Activated T-cell treated with anti-CD3 and anti-CD28 coated beads for 1 hour (primary cell): ENCODE measurements at places on chromosomes 16 and 17.
A peak's percentile ranks its signal among the peaks of the same experiment; 100 is the strongest.

GRCh38 chr16:58913456-58913855 is 179.3 kb upstream of the GOT2 start:
- DNase-seq: no peak

DNA sequence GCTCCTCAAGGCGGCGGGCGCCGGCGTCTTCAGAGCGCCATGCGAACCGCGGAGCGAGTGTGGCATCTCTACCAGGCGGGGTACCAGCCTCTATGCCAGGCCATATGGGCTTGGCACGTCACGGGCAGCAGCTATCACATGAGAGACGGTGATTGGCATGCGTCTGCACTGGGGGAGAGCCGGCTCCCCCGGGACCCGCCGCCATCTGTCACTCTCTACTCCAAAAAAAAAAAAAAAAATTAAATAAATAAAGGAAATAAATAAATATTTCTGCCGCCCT is at the start of gene NEUROD2:
Gene NEUROD2 (minus strand): TSS at position 70 of the 280 bp plus-strand sequence. CDS start 1,321 bp downstream, outside the sequence.
- no peak for DNase-seq

DNA sequence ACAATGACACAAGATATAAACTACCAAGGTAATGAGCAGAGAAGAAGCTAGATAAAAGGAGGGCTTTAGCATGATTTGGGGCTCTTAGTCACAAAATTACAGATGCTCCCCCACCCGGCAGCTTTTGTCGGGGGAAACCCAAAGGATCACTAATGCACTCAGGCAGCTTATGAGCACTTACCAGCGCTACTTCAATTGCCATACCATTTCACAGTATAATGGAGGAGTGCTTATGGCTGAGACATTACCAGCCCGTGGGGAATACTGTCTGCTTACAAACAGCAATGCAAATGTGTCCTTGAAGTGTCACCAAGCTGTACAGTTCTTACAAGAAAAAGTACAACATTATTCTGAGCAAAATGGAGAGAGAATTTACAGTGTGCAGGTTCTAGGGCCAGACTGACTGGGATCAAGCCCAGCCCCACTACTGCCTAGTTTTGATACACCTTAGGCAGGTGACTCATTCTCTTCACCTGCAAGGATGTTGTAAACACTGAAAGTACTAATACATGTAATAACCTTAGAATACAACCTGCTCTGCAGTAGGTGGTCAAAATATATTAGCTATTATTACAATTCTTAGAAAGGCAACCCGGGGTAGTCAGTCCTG is 16.3 kb downstream of the ANKFY1 start:
- no peak for DNase-seq

DNA sequence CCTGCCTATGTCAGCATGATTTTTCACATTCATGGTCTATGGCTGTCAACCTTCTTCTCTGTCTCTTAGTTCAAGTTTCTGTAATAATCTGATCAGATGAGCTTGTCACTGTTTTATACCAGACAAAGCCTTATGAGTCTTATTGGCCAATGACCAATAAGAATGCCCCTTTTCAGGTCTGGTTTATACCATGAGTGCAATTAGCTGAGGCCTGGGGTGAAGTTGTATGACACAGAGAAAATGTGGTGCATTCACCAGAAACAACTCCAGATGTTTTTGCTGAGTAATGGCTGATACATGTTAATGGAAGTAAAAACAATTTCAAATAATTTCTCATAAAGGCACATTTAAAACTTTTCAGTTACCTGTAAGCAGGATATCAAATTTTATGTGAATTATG is 218.6 kb upstream of the CDH8 start:
- DNase-seq: no peak

DNA sequence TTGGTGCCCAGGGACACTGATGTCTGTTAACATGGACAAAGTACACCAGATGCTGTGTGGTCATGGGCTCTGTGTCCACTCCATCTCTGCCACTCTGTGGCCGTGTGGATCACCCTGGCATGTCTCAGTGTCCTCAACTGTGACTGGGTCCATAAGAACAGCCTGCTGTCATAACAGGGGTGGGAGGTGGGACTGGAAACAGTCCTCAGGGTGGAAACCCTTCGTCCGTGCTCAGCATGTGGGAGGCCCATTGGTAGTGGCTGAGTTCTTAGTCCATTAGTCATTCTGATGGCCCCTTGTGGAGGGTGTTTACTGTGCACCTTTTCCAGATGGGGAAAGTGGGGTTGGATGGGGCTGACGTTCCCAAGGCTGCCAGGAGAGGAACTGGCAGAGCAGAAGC is 12.8 kb downstream of the FLYWCH2 start:
- DNase-seq: no peak

DNA sequence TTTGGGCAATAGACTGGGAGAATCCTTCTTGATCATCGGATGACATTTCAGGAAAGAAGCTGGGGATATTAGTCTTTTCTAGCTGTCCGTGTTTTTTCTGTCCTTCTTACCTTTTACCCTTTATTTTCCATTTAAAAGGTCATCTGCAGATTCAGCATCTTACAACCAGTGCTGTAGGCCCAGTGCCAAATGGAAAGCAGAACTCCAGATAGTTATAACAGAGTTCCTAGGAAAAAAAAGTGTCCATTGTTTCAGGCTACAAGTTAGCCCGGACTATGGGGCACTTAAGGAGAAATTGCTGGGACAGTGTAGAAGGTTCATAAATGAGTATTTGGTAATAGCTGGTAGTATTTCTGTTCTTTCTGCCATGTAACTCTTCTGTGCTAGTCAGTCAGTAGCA is 28.4 kb downstream of the LDHD start:
- no peak for DNase-seq

DNA sequence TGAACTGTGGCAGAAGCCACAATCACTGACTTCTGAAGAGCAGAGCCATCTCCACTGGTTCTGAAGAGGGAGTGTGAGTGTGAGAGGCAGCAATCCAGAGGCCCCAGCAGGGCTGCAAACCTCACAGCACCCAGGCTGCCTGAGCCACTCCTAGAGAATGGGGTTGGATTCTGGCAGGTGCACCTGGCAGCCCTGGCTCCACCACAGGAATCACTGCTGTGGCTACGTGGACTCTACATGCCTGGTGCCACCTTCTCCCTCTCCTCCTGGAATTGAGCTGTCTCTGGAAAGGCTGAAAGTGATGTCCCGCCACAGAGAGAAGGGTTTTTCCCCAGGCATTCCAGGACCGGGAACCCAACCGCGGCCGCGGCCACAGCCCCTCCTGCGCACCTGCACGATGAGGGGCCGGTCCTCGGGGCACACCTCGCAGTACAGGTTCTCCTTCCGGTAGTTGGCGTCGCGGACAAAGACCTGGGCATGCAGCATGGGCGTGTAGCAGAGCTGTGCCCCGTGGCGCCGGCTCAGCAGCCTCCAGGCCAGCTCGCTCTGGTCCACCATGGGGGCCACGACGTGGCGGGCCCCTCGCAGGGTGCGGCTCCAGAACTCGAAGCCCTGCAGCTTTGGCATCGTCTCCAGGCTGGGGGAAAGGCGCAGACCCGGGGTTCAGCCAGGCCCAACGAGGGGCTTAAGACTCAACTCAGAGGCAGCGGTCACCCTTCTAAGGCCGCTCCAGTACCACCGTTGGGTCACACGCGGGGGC is 991 bp downstream of the DUS1L start:
- DNase-seq: no peak

GRCh38 chr16:6019490-6019991 is 921.9 kb upstream of the EEF2KMT start:
- no peak for DNase-seq

DNA sequence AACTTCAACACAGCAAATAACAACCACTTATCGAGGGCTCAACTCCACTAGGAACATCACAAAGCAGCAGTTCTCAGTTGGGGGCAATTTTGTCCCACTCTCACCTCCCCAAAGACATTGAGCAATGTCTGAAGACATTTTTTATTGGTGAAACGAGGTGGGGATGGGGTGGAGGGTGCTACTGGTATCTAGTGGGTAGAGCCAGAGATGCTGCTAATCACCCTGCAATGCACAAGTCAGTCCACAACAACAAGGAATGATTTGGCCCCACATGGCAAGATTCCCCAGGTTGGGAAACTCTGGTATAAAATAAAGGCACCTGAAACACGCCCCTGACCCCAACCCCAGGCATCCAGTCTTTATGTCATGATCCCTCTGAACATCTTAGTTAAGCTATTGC is 33.3 kb downstream of the TLE7 start:
- no peak for DNase-seq

DNA sequence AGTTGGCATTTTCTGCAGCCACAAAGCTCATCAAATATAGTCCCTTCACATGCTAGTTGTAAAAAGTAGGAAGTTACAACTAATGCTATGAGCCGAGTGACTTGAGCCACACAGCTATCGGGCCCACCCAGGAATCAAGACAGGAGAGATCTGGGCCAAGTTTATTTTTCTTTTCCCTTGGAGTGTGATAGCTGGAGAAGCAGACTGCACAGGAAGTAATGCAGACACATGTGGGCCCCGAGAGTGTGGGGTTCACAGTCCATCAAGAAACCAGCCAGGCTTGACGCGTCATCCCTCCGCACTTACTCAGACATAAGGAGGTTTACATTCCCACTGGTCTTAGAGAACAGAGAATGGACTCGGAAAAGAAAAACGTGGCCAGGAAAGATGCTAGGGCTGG is 403.1 kb upstream of the CDH11 start:
- no peak for DNase-seq

GRCh38 chr17:48586355-48587258 is 3.4 kb downstream of the HOXB3 start:
- no peak for DNase-seq

DNA sequence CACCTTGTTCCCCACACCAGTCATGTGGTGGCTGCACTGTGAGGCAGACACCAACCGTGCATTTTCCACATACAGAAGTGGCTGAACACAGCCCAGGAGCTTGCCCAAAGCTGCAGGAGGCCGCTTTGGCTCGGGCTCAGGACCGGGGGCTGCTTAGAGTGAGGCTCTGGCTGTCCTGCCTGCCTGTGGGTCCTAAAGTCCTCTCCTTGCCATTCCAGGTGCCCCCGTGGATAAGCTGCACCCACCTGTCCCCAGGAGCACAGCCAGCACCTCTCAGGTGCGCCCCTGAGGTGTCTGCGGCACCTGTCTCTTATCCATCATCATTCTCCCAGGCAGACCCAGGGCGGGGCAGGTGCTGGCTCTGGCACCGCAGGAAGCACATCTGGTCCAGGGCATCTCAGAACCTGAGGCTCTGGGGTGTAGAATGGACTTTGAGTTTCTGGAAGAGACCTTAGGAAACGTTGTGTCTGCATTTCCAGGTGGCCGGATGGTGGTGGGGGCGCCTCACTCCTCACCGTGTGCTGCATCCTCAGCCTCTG is 180.5 kb upstream of the ZNF469 start:
- DNase-seq: no peak

GRCh38 chr16:31253642-31254045 is 6.1 kb upstream of the ITGAM start:
- DNase-seq: no peak

DNA sequence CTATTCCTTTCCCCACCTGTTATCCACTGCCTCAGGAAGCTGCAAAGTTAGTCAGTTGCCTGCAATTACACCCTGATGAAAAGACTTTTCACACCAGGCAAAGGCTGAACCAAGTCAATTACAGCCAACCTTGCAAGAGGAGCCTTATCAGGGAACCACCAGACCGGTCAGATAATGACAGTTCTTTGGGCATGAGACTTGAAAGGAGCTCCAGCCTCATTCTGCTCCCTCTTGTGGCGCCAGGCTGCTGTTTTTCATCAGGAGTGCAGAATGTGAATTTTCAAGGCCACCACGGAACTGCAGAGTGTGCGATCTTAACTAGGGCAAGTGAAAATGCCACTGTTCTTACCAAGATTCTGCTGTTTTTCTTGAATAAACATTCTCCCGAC is 22.5 kb downstream of the DNAI2 start:
- DNase-seq: no peak

GRCh38 chr16:88505405-88506082 is 52.5 kb downstream of the ZFPM1 start:
- DNase-seq: peak; percentile 53

DNA sequence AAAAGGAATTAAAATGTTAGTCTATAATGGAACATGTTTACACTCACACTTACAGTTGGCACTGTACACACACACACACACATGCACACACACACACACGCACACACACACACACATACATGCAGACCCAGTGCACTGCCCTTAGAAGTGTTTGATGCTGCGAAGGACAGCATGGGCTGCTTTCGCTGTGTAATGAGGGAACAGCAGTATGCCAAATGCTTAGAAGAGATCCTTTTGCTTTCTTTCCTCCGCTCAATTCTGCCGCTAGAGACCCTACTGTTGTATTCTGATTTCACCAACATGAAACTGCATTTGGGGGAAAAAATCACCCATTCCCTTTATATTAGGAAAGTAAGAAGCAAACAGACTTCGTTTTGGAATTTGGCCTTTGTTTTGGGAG is 217.9 kb downstream of the ENGASE start:
- DNase-seq: no peak

DNA sequence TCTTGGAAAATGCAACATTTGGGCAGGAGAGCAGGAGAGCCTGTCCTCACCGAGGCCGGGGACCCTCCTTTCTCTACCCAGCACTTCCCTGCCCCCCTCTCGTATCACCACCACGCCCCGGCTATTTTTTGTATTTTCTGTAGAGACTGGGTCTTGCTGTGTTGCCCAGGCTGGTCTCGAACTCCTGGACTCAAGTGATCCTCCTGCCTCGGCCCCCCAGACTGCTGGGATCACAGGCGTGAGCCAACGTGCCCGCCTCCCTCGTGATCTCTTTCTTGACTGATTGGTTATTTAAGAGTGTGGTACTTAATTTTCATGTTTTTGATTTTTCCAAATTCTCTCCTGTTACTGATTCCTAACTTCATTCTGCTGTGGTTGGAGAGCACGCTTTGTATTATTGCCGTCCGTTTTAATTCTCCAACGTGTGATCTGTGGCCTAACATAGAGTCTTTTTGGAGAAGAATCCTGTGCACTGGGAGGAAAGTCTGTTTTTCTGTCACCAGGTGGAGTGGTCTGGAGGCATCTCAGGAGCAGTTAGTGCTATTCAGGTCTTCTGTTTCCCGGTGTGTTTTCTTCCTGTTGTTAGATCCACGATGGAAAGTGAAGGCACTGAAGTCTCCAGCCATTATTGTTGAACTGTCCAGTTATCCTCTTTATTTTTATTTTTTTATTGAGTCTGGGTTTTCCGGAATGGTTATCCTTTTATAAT is 40.4 kb downstream of the ZNF778 start:
- no peak for DNase-seq

GRCh38 chr16:10878644-10879501 is 1.9 kb downstream of the CIITA start:
- no peak for DNase-seq

- no peak for DNase-seq
Measured at GRCh38 chr17:4582691-4583090, 1.6 kb upstream of the SMTNL2 start.

DNA sequence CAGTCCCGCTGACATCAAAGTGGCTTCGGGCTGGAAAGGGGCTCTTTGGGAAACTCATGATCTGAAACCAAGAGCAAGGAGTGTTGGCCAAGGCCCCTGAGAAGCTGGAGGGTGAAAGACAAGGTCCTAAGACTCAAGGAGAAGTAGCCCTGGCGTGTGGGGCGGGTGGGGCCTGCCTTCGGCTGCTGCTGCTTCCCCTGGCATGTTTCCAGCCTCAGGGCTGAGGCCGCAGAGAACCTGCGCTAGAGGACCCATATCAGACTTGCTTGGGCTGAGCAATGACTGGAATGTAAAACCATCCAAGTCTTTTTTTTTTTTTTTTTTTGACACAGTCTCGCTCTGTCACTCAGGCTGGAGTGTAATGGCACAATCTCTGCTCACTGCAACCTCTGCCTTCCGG is 67.5 kb upstream of the GCSH start:
- DNase-seq: no peak
